Activated naive CD4-positive, alpha-beta T cell treated with anti-CD3 and anti-CD28 coated beads, Interleukin-2, amount 10 ng/mL, durations not matched to agents 5 hours and 36 hours (primary cell): ENCODE measurements at places on chromosomes 13 and 19. TPM values are rescaled to one million over a fixed set of nuclear protein-coding genes. Genes with fewer than 3 reads are reported as not detected.

The KLK12 gene
- total RNA-seq: not detected

The ZNF823 gene
- 5.2 TPM for total RNA-seq

The LRRC8E gene
- total RNA-seq: not detected

The PDX1 gene
- total RNA-seq: not detected

The LILRB2 gene
- not detected for total RNA-seq

The SLC10A2 gene
- not detected for total RNA-seq

The SMIM44 gene
- not detected for total RNA-seq

The FGF9 gene
- not detected for total RNA-seq

The SLITRK6 gene
- total RNA-seq: not detected

The TNFSF13B gene
- total RNA-seq: 17.3 TPM
